ENCODE measurements at places on chromosomes 6 and 20.

DNA sequence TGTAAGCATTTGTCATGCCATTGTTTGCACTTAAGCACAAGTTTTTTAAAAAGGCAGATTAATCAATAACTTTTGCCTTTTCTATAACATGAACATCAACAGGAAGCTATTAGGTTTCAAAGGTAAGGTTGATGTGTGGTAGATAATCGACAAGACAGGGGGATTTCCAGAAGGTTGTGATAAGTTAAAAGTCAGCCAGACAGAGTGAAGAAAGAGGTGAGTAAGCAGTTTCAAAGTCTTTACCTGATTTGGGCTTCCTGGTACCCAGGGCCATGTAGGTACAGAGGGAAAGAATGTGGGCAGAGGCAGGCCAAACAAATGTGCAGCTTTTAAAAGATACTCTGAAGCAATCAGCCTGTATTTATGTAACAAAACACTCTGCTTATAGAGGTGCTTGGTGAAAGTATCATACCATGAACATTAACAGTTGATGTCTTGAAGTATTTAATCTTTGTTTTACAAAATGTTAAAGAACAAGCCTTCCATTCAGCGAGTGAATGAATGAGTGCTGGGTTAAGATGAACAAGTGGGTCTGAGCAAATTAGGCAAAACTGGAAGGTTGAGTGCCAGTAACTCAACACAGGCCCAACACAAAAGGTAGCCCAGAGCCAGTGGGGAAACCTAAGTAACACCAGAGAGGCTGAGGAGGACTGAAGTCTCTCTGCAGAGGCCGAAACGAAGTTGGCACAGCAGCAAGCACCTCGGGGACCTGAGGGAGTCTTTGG lies 60.2 kb downstream of the LRRC1 start:
- no peak for DNase-seq

- DNase-seq: peak; percentile 95
Measured at GRCh38 chr6:107657755-107658461, 166.2 kb downstream of the SCML4 start.

GRCh38 chr6:137970368-137970767 lies 103.3 kb downstream of the TNFAIP3 start:
- DNase-seq: no peak

- DNase-seq: no peak
Measured at GRCh38 chr6:34049395-34050342, 96.2 kb downstream of the GRM4 start.

Data from SHP77 (cell line).